ENCODE measurements at places on chromosomes 6 and 20.

GRCh38 chr6:92906385-92906784 is 513.0 kb downstream of the EPHA7 start:
- H3K4me1 ChIP-seq: no peaks in the 10 kb centered on the region
- H3K36me3 ChIP-seq: no peaks in the 10 kb centered on the region
- H3K27me3 ChIP-seq: no peaks in the 10 kb centered on the region
- no peak overlapping the region for H3K27ac ChIP-seq

DNA sequence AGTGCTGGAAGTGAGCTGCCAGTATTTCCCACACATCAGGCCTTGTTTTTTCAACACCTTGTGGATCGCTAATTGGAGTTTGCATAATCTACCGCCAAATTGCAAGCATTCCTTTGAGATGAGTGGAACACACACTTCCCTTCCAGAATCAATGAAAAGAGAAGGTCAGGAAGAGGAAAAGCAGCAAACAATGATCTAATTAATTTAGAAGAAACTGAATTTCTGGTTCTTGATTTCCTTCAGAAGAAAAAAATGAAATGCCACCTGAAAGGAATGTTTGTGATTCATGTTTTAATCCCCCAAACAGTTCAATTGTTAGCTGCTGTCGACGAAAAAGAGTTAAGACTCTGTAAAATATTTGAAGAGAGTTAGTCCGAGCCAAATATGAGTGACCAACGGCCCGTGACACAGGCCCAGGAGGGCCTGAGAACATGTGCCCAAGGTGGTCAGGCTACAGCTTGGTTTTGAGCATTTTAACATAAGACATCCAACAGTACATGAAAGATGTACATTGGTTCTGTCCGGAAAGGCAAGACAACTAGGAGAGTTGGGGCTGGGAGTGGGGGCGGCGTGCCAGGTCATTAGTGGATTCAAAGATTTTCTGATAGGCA is 182.3 kb downstream of the MTFR2 start:
- DNase-seq: no peak
- no peak overlapping the region for H3K27ac ChIP-seq
- no peak overlapping the region for H3K4me3 ChIP-seq
- no peaks in the 10 kb centered on the region for H3K36me3 ChIP-seq
- H3K4me1 ChIP-seq: no peaks in the 10 kb centered on the region

DNA sequence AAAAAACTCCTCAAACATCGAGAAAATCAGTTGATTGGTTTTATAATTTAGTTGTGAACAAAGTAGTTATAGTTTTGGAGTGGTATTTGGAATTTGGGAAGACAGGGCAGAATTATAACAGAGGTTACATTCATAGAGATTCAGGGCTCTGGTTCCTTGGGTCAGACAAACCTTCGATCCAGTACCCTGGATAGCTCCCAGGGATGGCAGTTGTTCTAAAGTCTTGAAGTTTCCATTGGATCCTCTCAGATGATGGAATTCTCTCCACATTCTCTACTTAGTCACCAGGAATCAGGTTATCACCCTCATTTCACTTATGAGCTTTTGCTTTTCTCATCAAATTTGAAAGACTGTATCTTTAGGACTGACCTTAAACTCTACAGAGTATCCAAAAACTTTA is 285.1 kb downstream of the CENPW start:
- H3K4me1 ChIP-seq: no peaks in the 10 kb centered on the region
- H3K4me3 ChIP-seq: no peak overlapping the region

DNA sequence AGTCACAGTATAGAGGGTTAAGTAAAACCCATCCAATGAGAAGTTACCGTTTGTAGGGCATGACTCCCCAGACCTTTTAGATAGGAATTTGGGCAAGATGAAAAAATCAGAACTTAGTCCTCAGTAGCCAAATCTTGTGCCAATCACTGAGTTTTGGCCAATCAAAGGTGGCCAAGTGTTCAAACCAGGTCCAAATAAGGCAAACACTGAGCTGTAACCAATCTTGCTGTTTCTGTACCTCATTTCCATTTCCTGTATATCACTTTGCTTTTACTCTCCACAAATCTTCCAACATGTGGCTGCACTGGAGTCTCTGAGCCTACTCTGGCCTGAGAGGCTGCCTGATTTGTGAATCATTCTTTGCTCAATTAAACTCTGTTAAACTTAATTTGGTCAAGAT is 81.8 kb upstream of the GPR6 start:
- DNase-seq: no peak
- H3K36me3 ChIP-seq: no peaks in the 10 kb centered on the region
- no peak overlapping the region for H3K27ac ChIP-seq
- peaks cover 7% of the 10 kb centered on the region for H3K27me3 ChIP-seq

GRCh38 chr6:127119102-127120022 is 891 bp downstream of the RSPO3 start:
- peak overlapping the region; percentile 68 for H3K4me3 ChIP-seq
- peaks cover 12% of the 10 kb centered on the region for H3K4me1 ChIP-seq
- H3K27ac ChIP-seq: no peak overlapping the region
- DNase-seq: peak; percentile 21

- no peak overlapping the region for H3K4me3 ChIP-seq
- no peak for DNase-seq
- H3K27ac ChIP-seq: no peak overlapping the region
- peaks cover 14% of the 10 kb centered on the region for H3K36me3 ChIP-seq
- H3K4me1 ChIP-seq: peaks cover 48% of the 10 kb centered on the region
Observed at GRCh38 chr6:118621799-118622470, 29.5 kb downstream of the CEP85L start.

GRCh38 chr20:19889011-19889953 is 127.9 kb upstream of the NAA20 start:
- no peak overlapping the region for H3K27ac ChIP-seq
- no peak for DNase-seq
- no peaks in the 10 kb centered on the region for H3K4me1 ChIP-seq
- H3K4me3 ChIP-seq: no peak overlapping the region
- H3K27me3 ChIP-seq: peaks cover 16% of the 10 kb centered on the region

Measured in activated naive CD4-positive, alpha-beta T cell treated with anti-CD3 and anti-CD28 coated beads for 36 hours (primary cell).